ENCODE measurements at places on chromosomes 5 and 9. TPM values are rescaled to one million over a fixed set of nuclear protein-coding genes. Genes with fewer than 3 reads are reported as not detected.

GRCh38 chr5:138725818-138726416, 27.3 kb upstream of the CTNNA1 start:
- no peak for DNase-seq

The FSTL4 gene
- total RNA-seq = 0.36 TPM

The PLCXD3 gene
- 0.40 TPM for total RNA-seq

DNA sequence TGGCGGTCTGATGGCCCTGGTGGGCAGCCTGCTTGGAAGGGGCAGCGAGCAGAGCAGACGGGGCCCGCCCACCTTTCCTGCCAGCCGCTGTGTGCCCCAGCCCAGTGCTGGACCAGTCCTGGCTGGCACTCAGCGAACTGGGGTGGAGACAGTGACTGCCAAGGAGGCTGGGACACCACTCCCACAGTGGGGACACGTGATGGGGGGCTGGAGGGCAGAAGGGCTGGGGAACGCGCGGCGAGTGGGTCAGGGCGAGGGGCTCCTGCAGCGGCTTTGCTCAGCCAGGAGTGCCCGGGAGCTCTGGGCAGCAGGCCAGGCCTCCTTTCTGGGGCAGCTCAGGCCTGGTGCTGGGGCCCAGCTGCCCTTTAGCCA, 19.5 kb downstream of the NCS1 start:
- no peak for DNase-seq

The FAXDC2 gene
- 11.0 TPM for total RNA-seq

DNA sequence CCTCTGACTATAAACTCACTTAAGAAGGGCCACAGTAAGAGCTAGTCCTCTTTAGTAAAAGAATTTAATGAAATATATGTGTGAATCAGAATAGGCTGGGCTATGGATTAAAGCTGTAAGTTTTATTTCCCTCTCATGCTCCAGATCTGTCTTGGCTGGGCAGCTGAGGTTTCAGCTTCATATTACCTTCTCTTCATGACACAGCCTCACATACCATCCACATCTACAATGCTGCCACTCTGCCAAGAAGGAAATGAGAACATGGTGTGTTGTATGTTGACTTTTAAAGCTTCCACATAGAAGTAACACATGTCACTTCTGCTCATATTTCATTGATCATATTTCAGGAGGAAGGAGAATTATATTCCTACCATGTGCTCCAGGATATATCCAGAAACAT, 776.0 kb upstream of the ACO1 start:
- no peak for DNase-seq

The PCDHGA1 gene
- total RNA-seq = 0.71 TPM
